ENCODE measurements at places on chromosomes 3 and 15.
A peak's percentile ranks its signal among the peaks of the same experiment; 100 is the strongest.

GRCh38 chr3:54698054-54698453 is 229.8 kb downstream of the LRTM1 start:
- H3K4me1 ChIP-seq: no peaks in the 10 kb centered on the region
- no peak for DNase-seq
- H3K4me3 ChIP-seq: no peak overlapping the region
- no peaks in the 10 kb centered on the region for H3K36me3 ChIP-seq
- H3K27ac ChIP-seq: no peak overlapping the region
- peaks cover 2% of the 10 kb centered on the region for H3K27me3 ChIP-seq

- no peaks in the 10 kb centered on the region for H3K27me3 ChIP-seq
- no peak overlapping the region for H3K4me3 ChIP-seq
Observed at GRCh38 chr3:146770881-146771280, 165.7 kb upstream of the PLSCR5 start.

DNA sequence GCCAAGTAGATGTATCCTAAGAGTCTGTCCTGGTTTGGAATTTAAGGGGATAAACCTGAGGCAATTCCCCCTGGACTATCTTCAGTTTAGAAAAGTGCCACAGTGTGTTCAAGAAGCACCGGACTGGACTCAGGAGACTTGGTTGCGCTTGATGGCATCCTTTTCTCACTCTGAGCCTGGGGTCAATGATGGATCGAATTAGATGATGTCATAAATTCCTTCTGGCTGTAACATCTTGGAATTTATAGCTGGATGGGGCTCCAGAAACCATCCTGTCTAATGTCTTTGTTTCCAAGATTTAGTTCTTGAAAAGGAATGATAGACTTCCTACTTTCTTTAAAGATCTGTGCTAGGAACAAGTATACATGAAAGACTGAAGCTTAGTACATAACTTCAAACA is 280.6 kb downstream of the LPP start:
- H3K4me3 ChIP-seq: no peak overlapping the region
- no peak for DNase-seq
- H3K4me1 ChIP-seq: peaks cover 73% of the 10 kb centered on the region
- no peaks in the 10 kb centered on the region for H3K27me3 ChIP-seq

DNA sequence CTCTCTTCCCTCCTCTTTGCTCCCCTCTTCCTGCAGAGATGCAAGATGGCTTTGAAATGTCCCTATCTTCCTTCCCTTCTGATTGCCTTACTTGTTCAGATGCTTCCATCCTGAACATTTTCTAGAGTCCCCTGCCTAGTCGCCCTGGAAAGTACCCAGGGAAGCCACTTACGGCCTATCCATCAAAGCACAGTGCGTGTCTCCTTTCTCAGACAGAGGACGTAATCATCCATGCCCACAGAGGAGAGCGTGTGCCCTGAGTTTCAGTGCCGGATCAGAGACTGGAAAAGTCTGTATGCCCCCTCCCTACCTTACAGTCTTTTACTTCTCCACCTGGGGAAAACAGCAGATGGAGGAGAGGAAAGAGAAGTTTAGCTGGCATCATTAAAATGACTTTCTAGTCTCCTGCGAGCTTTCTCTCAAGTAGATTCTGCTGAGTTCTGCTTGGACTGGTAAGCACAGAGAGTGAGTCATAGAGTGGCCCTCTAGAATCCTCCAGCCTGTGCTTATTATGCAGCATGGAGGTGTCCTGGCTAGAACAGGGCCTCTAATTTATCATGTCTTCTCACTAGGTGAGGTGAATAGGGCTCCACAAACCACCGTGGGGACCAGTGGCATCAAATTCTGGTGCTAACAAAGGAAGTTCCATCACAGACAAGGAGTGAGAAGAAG is 114.6 kb downstream of the SLCO3A1 start:
- H3K27ac ChIP-seq: no peak overlapping the region
- no peak overlapping the region for H3K4me3 ChIP-seq
- no peaks in the 10 kb centered on the region for H3K36me3 ChIP-seq
- peaks cover 14% of the 10 kb centered on the region for H3K4me1 ChIP-seq

DNA sequence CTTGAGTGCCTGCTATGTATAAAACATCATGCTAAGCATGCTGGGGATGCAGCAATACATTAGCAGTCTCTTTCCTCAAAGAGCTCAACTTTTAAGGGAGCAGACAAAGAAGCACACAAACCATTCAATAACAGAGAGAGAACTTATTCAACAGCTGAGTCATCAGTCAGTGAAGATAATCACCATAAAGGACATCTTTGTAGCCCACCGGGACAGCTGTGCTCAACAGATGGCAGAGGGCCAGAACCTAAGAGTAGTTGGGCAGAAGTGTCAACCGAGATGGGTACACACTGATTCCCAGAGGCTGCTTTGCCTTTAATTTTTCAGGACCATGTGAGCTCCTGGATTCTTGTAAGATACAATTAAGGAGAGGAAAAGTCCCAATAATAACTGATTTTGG is 4.2 kb upstream of the RAB8B start:
- no peak for DNase-seq
- H3K27ac ChIP-seq: no peak overlapping the region
- peaks cover 20% of the 10 kb centered on the region for H3K4me1 ChIP-seq

GRCh38 chr15:93055211-93055610 is 33.8 kb downstream of the RGMA start:
- H3K36me3 ChIP-seq: no peaks in the 10 kb centered on the region
- H3K4me3 ChIP-seq: no peak overlapping the region

DNA sequence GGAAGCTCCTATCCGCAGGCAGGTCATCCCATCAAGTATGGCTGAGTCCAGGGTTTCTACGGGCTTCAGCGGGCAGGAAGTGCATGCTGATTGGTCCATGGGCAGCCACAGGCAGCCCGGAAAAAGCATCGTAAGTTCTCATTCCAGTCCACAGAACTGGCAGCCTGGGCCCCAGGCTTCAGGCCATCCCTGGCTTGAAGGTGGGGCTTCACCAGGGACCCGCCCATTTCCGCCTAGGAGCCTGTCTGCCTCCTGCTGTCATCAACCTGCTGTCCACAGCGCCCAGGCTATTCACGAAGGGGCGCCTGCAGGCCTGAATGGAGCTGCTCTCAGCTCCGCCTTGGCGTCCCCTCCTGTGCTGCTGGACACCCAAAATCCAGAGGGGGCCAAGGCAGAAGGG is 13.9 kb downstream of the PCYT1A start:
- H3K36me3 ChIP-seq: peaks cover 26% of the 10 kb centered on the region
- H3K27me3 ChIP-seq: no peaks in the 10 kb centered on the region
- no peak overlapping the region for H3K4me3 ChIP-seq
- peak overlapping the region; percentile 94 for H3K27ac ChIP-seq
- no peak for DNase-seq
